ENCODE measurements at places on chromosomes 13 and 19. TPM values are rescaled to one million over a fixed set of nuclear protein-coding genes. Genes with fewer than 3 reads are reported as not detected.

The ATP4A gene
- total RNA-seq = not detected

- H3K4me3 ChIP-seq = no peak overlapping the region
- no peak for DNase-seq
- H3K27me3 ChIP-seq = no peaks in the 10 kb centered on the region
- no peak overlapping the region for H3K27ac ChIP-seq
- H3K4me1 ChIP-seq = no peaks in the 10 kb centered on the region
Observed at GRCh38 chr13:70893832-70894231, 785.6 kb upstream of the KLHL1 start.

DNA sequence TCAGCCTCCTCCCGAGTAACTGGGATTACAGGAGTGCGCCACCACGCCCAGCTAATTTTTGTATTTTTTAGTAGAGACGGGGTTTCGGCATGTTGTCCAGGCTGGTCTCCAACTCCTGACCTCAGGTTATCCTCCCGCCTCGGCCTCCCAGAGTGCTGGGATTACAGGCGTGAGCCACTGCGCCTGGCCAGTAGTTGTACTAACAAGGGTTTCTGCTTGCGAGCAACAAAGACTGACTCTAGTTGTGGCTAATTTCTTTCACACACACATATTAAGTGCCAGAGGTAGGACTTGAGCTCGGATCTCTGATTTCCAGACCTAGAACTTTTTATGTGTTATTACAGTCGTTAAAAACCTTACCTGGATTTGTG, 635 bp upstream of the PCCA start:
- no peak overlapping the region for H3K27ac ChIP-seq
- H3K4me1 ChIP-seq = peaks cover 20% of the 10 kb centered on the region
- H3K4me3 ChIP-seq = peak overlapping the region; percentile 77
- no peaks in the 10 kb centered on the region for H3K27me3 ChIP-seq
- H3K36me3 ChIP-seq = no peaks in the 10 kb centered on the region

GRCh38 chr13:27088619-27089018, 83.0 kb downstream of the USP12 start:
- no peak overlapping the region for H3K4me3 ChIP-seq
- H3K27ac ChIP-seq = no peak overlapping the region

The TTYH1 gene
- total RNA-seq = 1.6 TPM

DNA sequence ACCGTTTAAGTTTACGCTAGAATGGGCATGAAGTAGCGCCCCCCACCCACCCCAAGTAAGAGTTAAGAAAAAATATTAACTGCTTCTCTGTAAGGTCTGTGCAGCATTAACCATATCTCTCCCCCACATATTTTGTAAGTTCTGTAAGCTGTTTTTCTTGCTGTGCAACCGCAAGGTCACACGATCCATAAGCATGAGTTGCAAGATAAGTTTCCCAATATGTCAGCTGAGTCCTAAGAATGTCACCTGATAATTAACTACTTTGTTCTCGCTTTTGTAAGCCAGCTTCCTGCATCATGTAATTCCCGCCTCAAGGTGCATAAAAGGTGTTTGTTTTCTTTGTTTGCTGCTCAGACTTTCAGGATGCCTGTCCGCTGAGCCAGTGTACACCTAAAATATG, 187.0 kb downstream of the MYO16 start:
- H3K4me3 ChIP-seq = no peak overlapping the region
- H3K4me1 ChIP-seq = peaks cover 32% of the 10 kb centered on the region
- H3K36me3 ChIP-seq = no peaks in the 10 kb centered on the region
- peak; percentile 3 for DNase-seq
- no peaks in the 10 kb centered on the region for H3K27me3 ChIP-seq
- peak overlapping the region; percentile 57 for H3K27ac ChIP-seq

The CACNG6 gene
- 11.5 TPM for total RNA-seq

The GRIN2D gene
- total RNA-seq = 3.2 TPM
